ENCODE measurements at places on chromosomes 5 and 9. TPM values are rescaled to one million over a fixed set of nuclear protein-coding genes. Genes with fewer than 3 reads are reported as not detected.

The PLEKHG4B gene
- not detected for total RNA-seq

GRCh38 chr9:73459817-73460216 lies 308.2 kb downstream of the ANXA1 start:
- no peaks in the 10 kb centered on the region for H3K4me1 ChIP-seq
- no peaks in the 10 kb centered on the region for H3K27me3 ChIP-seq
- no peak overlapping the region for H3K4me3 ChIP-seq
- no peak overlapping the region for H3K27ac ChIP-seq
- H3K36me3 ChIP-seq = no peaks in the 10 kb centered on the region

The GABRP gene
- 0.32 TPM for total RNA-seq

- peak overlapping the region; percentile 8 for H3K27ac ChIP-seq
- no peak for DNase-seq
- no peaks in the 10 kb centered on the region for H3K4me1 ChIP-seq
- H3K27me3 ChIP-seq = no peaks in the 10 kb centered on the region
Measured at GRCh38 chr9:129282731-129283211, 104.7 kb upstream of the IER5L start.

DNA sequence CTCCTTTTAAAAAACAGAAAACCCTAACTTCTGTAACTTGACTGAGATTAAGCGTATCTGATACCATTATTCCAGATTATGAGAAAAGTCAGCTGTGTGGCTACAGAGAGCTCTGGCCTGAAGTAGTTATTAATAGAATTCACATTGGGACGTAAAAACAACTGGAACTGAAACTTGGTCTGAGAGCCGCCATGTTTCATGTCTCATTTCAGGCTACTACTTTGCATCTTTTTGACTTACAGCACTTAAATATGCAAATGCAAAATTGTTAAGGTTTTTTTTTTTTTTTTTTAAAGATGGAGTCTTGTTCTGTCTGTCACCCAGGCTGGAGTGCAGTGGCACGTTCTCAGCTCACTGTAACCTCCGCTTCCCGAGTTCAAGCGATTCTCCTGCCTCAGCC lies 25.2 kb downstream of the MAP3K1 start:
- peaks cover 38% of the 10 kb centered on the region for H3K4me1 ChIP-seq
- H3K4me3 ChIP-seq = no peak overlapping the region
- no peak for DNase-seq
- no peak overlapping the region for H3K27ac ChIP-seq

GRCh38 chr5:122978644-122979297 lies 57.8 kb downstream of the PPIC start:
- no peaks in the 10 kb centered on the region for H3K4me1 ChIP-seq
- H3K27me3 ChIP-seq = no peaks in the 10 kb centered on the region
- no peak overlapping the region for H3K4me3 ChIP-seq

The DMRT3 gene
- total RNA-seq = not detected

The FIBCD1 gene
- 3.3 TPM for total RNA-seq

DNA sequence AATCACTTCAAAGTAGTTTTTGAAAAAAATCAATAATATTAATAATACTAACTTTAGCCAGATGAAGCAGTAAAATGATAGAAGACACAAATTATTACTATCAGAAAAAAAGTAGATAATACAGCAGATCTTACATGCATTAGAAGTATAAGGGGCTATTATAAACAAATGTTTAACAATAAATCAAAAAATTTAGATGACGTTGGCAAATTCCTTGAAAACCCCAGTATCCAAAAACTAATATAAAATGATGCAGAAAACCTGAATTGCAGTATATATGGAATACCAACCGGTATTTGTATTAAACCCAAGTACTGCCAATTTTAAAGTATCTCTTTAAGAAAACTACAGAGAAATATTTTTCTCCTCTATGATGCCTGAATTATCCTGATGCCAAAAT lies 573.3 kb upstream of the CTNND2 start:
- no peaks in the 10 kb centered on the region for H3K27me3 ChIP-seq
- H3K27ac ChIP-seq = no peak overlapping the region
- no peaks in the 10 kb centered on the region for H3K36me3 ChIP-seq
- DNase-seq = no peak
- no peak overlapping the region for H3K4me3 ChIP-seq

DNA sequence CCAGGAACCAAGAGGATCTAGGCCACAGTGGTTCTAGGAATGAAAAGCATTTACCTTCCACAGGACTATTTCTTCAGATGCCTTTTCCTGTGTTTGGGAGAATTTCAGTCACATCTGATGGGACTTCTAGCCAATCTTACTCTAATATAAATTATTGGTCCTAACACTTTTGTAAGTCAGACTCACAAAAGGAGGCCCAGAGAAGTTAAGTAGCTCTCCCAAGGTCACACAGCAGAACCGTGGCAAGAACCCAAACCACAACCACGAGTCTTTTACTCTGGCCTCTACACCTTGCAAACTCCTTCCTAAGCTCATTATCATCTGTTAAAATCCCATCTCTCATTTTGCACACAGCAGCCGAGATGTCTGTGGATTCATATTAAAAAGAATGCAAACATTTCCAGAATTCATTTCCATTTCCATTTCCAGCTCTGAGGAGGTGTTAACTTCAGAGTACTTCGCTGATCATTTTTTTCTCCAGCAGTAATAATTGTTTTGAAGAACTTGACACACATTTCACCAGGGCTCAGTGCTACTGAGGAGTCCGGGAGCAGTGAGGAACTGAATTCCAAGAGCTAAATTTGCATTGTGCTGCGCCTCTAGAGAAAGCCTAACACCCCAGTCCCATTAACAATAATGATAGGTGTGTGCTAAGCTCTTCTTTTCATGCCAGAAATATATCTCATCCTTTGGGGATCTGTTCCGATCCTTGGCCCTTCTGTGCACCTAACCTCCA lies 168.1 kb downstream of the SEMA6A start:
- no peaks in the 10 kb centered on the region for H3K36me3 ChIP-seq
- no peaks in the 10 kb centered on the region for H3K27me3 ChIP-seq
- no peak overlapping the region for H3K27ac ChIP-seq
- no peak overlapping the region for H3K4me3 ChIP-seq
- DNase-seq = no peak
- H3K4me1 ChIP-seq = no peaks in the 10 kb centered on the region

- no peaks in the 10 kb centered on the region for H3K36me3 ChIP-seq
- H3K27me3 ChIP-seq = no peaks in the 10 kb centered on the region
- H3K4me1 ChIP-seq = no peaks in the 10 kb centered on the region
- no peak overlapping the region for H3K4me3 ChIP-seq
- no peak for DNase-seq
Measured at GRCh38 chr5:59385700-59386099, 507.8 kb downstream of the PDE4D start.

The CCNJL gene
- total RNA-seq = 26.8 TPM

The GRPEL2 gene
- total RNA-seq = 8.5 TPM

DNA sequence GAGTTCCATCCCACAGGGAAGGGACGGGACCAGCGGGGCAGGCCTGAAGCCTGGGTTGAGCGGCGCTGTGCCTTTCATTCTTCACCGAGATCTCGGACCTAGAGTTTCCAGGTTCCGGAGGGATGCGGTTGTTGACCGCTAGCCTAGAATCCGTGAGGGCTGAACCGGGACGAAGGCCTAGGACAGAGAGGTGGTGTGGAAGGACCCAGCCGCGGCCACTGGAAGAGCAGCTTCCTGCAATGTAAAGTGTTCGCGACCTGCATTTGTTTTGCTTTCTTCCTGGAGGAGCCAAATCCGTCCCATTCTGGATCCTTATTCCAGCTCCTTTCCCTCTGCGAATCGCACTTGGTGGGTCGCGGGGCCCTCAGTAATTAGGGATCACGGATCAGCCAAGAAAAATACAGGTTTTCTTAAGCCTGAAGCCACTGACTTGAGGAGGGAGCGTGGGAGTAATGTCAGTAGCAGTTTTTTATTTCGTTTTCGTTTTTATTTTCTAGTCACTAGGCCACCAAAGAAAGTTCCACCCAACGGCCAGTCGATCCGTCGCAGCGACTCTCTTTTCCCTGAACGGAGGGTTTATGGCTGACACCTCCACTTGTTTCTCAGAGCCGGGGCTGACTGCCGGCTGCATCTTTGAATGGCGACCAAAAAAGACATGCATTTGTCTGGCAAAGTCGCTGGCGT lies 48.6 kb downstream of the ANXA2R start:
- no peaks in the 10 kb centered on the region for H3K36me3 ChIP-seq
- peaks cover 34% of the 10 kb centered on the region for H3K4me1 ChIP-seq
- peak; percentile 10 for DNase-seq
- H3K27ac ChIP-seq = peak overlapping the region; percentile 92
- H3K4me3 ChIP-seq = peak overlapping the region; percentile 48

DNA sequence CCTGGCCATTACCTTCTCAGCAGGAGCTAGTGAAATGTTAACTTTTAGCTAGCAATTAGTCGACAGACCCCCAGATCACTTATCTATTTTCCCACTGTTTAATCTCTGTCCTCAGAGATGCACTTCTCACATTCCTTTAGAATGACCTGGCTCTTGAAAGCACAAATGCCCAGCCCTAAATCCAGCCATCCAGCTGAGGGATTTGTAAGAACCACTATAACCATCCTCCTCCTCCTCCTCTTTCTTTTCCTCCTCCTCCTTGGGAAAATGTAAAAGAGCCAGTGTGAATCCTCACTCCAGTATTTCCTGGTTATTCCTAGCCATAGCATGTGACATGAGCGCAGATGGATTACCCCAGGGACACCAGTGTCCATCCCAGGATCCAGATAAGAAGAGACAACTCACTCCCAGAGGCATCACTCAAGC lies 124.3 kb downstream of the ENC1 start:
- H3K36me3 ChIP-seq = no peaks in the 10 kb centered on the region
- H3K27ac ChIP-seq = no peak overlapping the region
- DNase-seq = no peak
- no peaks in the 10 kb centered on the region for H3K27me3 ChIP-seq

The WHRN gene
- total RNA-seq = 5.4 TPM

The FAM81B gene
- total RNA-seq = not detected

The AGXT2 gene
- total RNA-seq = not detected

DNA sequence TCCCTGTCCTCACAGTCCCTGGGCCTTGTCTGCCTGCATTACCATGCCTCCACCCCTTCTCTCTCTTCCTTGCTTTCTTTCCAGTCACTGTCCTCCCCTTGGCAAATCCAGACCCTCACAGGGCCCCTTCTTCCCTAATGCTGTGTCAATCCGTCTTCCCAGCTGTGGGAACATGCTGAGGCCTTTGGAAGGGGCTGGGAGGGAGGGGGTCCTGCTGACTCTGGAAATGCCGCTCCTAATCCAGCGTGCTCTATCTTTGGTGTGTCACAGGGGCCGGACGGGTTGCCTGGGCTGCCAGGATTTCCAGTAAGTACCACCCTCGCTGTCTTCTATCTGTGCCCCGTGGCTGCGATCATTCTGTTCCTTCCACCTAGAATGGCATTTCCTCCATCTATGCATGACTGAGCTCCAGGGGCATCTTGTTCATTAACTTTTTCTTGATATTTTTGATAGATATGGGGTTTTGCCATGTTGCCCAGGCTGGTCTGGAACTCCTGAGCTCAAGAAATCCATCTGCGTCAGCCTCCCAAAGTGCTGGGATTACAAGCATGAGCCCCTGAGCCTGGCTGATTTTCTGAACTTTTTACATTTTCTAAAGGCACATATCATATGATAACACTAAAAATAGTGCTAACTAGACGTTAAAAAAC lies 64.5 kb upstream of the TGFBR1 start:
- no peak for DNase-seq
- H3K27ac ChIP-seq = peak overlapping the region; percentile 14
- H3K36me3 ChIP-seq = no peaks in the 10 kb centered on the region
- H3K27me3 ChIP-seq = no peaks in the 10 kb centered on the region
- no peak overlapping the region for H3K4me3 ChIP-seq

DNA sequence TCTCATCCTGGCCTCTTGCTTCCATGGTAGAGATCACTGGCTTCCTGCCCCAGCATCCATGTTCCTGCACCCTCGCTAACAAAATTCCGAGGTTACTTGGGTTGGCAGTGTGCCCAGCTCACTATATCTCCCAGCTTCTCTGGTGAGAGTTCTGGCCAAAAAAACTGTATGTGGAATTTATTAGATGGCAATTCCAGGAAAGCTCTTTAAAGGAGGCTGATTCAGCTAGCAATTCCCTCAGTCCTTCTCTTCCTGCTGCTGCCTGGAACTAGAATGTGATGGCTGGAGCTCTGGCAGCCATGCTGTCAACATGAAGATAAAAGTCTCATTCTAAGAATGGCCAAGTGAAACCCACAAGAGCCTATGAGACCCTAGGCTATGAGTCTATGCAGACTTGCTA lies 88.8 kb downstream of the SECISBP2 start:
- no peak for DNase-seq
- no peak overlapping the region for H3K27ac ChIP-seq
- no peaks in the 10 kb centered on the region for H3K4me1 ChIP-seq
- H3K36me3 ChIP-seq = no peaks in the 10 kb centered on the region
- no peak overlapping the region for H3K4me3 ChIP-seq

GRCh38 chr9:117772960-117773359 lies 68.8 kb downstream of the TLR4 start:
- DNase-seq = peak; percentile 56
- no peak overlapping the region for H3K4me3 ChIP-seq
- H3K27me3 ChIP-seq = no peaks in the 10 kb centered on the region

The CBY3 gene
- not detected for total RNA-seq

DNA sequence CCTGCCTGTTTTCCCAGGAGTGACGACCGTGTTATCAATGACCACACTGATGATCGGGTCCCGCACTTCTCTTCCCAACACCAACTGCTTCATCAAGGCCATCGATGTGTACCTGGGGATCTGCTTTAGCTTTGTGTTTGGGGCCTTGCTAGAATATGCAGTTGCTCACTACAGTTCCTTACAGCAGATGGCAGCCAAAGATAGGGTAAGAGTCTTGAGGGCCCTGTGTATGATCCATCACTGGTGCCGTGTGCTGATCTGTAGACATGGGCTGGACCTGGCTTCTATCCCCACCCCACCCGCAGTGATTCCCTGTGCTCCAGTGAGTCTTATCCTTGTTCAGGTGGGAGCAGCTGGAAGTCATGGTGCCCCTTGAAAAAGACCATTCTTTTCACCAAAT lies 26.0 kb downstream of the GABRP start:
- H3K27ac ChIP-seq = no peak overlapping the region
- H3K36me3 ChIP-seq = no peaks in the 10 kb centered on the region
- no peaks in the 10 kb centered on the region for H3K27me3 ChIP-seq
- H3K4me3 ChIP-seq = no peak overlapping the region
- no peaks in the 10 kb centered on the region for H3K4me1 ChIP-seq
- DNase-seq = peak; percentile 8

The PAPPA gene
- 0.37 TPM for total RNA-seq

DNA sequence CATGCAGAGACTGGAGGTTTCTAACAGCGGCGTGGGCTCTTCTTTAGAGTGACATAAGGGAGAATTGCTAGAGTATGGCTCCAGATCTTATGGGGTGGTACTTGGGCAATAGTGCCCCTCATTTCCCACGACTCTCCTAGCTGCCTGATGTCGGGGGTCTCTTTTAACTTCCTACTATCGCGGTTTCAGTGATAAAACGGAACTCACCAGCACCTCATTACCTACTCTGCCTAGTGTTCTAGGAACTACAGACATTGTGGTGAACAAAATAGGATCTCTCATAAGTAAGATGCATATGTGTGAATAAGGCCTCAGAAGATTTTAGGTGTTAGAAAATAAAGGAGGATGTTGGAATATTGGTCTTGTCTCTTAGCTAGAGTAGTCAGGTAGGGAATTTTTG lies 1.1 kb downstream of the ICE1 start:
- H3K4me1 ChIP-seq = peaks cover 37% of the 10 kb centered on the region
- H3K27me3 ChIP-seq = no peaks in the 10 kb centered on the region
- peak overlapping the region; percentile 94 for H3K27ac ChIP-seq
- H3K4me3 ChIP-seq = peak overlapping the region; percentile 99
- H3K36me3 ChIP-seq = no peaks in the 10 kb centered on the region
- DNase-seq = no peak

- no peaks in the 10 kb centered on the region for H3K36me3 ChIP-seq
- no peaks in the 10 kb centered on the region for H3K4me1 ChIP-seq
- H3K27ac ChIP-seq = no peak overlapping the region
Measured at GRCh38 chr9:87083986-87084385, 136.7 kb upstream of the GAS1 start.

Data from transverse colon (tissue), 4 donors.